ENCODE measurements at places on chromosomes 5 and 9.

DNA sequence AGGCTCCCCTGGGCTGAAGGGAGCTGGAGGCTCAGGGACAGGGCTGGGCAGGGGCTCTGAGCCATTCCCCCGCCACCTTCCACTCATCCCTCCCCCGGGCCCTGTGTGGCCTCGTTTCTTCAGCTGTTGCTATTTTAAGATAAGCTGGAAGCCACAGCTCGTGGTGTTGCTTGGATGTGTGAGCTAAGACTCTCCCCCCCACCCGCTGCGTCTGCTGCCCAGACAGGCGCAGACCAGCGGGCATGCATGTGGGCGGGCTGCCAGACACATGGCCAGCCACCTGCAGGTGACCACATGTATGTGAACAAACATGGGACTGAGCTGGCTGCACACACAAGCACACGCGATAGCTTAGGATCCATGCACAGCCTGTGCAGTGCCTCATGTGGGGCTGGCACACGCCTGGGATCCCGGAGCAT lies 8.7 kb downstream of the SNCB start:
- DNase-seq, result no peak

DNA sequence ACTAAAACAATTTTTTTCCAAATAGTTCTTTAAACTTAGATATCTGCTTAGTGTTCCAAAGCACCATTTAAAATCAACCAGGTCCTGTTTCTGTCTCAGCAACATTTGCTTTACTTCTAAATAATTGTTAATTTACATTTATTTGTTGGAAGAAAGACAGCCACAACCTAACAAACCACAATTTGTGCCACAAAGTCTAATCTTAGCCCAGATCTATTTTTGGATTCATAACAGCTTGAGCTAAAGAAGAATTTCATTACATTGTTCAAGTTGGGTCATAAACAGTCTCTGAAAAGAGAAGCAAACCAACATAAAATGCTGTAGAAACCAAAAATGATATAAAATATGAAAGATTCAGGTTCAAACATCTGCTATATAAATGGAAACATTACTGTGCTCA lies 24.4 kb downstream of the MLLT3 start:
- no peak for DNase-seq

DNA sequence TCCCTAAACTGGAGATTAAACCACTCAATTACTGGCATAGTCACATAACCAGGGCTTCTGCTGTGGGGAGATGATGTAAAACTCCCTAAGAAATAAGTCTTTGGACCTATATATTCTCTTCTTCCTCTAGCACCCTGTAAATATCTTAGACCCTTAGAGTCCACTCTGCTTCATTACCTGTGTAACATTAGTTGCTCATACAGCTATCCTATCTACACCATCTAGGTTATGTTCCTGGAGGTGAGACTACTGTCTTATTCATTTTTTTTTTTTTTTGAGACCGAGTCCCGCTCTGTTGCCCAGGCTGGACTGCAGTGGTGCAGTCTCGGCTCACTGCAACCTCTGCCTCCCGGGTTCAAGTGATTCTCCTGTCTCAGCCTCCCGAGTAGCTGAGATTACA lies 9.6 kb upstream of the TICAM2 start:
- no peak for DNase-seq

- no peak for DNase-seq
Measured at GRCh38 chr9:9631284-9631683, 981.5 kb downstream of the PTPRD start.

GRCh38 chr9:2717385-2717784 lies at the start of gene KCNV2:
Gene KCNV2, plus strand, starts transcription at chr9:2717510. Its CDS starts 230 bp downstream, at chr9:2717740.
- no peak for DNase-seq

DNA sequence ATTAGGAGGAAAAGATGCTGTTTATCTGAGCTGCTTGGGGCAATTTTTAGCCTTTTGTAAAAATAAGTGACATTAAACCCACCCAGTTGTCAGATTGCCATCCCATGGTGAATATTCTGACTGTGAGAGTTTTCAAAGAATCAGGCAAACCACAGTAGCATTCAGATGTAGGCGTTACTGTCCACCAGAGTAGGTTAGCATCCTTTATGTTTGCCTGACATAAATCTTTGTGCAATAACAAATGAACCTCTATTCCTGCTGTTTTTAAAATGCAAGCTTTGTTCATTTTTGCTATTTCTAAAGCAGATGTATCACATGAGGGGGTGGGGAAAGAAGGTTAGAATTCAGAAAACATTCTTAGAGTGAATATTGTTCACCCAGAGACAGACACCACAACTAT lies 427.8 kb downstream of the CDH9 start:
- DNase-seq, result no peak

DNA sequence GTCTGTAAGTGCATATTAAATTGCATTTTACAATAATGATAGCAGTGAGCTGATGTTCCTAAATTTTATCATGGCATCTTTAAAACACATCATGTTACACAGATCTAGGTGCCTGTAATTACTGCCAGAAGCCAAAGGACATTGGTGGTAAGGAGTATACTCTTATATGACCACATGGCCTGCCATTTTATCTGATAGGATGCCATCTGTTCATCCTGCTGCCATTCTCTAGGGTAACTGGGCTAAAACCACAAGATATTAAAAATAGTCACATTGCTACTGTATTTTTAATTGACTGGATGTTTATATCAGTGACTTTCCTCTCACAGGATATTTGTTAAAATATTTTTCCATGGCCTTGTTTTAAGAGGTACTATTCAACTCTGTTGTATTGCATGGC lies 53.1 kb downstream of the HCN1 start:
- DNase-seq, result no peak

DNA sequence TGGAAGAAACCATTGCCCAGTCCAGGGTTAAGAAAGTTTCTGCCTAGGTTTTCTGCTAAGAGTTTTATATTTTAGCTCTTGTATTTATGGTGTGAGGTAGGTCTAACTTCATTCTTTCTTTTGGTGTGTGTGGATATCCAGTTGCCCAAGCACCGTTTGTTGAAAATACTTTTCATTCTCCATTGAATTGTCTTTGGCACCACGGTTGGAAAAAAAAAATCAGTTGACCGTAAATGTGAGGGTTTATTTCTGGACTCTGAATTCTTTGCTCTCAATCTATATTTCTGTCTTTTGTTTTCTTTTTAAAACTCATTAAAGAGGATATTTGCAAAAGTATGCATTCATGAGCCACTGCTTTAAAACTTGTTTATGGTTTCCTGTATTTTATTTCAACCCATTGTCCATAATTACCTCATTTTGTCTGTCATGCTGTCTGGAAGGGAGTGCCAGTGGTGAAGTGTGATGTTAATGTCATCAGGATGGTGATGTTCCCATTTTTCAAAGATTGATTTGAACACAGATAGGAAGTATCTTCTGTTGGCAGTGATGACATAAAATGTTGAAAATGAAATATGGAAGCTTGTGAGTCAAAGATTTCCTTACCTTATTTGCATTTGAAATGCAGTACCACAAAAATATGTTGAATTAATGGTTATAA lies 33.9 kb downstream of the HABP4 start:
- no peak for DNase-seq

DNA sequence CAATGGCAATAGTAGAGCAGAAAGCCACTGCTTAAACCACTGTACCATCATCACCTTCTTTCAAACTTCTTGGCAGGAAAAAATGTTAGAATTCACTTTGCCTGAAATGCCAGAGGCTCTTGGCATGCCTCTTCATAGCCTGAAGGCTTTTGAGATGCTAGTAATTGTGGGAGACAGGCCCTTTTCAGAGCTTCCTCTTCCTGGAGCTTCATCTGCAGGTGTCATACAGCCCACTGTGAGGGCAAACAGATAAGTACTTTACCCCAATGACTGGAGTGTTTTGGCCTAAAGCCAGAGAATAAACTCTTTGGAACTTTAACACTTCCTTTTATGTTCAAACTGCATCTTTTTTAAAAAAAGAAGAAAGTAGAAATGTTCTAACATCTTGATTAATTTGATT lies 81.3 kb upstream of the TMEM171 start:
- DNase-seq, result no peak

DNA sequence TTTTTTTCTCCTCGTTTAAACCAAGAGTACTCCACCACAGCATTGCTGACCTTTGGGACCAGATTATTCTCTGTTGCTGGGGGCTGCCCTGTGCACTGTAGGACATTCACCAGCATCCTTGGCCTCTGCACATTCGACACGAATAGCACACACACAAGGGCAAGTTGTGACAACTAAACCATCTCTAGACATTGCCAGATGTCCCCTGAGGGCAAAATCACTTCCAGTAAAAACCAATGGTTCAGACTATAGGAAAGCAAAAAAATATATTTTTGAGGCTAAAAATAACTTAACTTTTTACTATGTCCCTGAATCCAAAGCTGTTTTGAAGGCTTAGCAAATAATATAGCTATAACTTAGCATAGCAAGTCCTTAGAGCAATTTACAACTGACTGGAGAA lies 65.9 kb downstream of the SEMA5A start:
- DNase-seq, result no peak

GRCh38 chr5:171342362-171343111 lies 33.5 kb downstream of the TLX3 start:
- peak; percentile 52 for DNase-seq

DNA sequence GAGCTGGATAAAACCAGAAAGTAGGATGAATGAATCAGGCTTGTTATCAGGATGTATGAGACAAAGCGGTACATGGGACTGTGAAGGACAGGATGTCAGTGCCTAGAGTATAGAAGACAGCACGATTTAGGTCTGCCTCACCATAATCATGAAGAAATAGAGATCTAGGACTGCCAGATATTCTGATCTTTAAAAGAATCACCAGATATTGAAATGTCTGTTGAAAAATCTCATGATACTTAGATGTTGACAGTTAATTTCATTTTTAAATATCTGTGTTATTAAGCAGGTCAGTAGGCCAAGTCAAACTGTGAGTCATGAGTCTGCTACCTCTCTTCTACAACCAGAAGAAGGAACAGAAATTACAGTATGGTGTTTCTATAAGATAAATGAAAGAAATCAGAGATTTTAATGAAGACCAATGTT lies 65.0 kb downstream of the ST8SIA4 start:
- no peak for DNase-seq

DNA sequence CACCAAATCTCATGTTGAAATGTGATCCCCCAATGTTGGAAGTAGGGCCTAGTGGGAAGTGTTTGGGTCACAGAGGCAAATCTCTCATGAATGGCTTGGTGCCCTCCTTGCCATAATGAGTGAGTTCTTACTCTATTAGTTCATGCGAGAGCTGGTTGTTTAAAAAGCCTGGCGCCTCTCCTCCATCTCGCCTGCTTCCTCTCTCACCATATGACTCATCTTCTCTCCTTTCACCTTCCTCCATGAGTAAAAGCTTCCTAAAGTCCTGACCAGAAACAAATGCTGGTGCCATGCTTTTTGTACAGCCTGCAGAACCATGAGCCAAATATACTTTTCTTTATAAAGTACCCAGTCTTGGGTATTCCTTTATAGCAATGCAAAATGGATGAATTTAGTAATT lies 20.9 kb upstream of the ARHGAP26 start:
- no peak for DNase-seq

DNA sequence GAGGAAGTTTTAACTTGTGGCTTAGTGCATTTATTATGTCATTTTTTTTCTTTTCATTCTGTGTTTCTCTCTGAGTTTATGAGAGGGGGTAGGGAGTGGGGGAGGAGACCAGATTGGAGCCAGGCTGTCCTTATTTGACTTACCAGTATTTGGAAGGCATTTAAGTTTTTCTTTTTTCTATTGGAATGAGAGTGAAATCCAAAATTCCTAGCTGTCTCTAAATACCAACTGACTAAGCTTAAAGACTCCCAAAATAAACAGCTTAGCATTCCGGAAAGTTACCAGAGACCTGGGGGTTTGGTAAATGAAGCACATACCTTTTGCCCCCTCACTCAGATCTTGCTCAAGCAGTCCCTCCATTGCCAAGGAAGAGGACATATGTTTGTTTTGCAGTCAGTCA lies 581.9 kb upstream of the BRINP1 start:
- no peak for DNase-seq
